ENCODE measurements at places on chromosomes 5 and 9.
A peak's percentile ranks its signal among the peaks of the same experiment; 100 is the strongest.

GRCh38 chr9:98962181-98962560 is 18.5 kb downstream of the COL15A1 start:
- DNase-seq = no peak

GRCh38 chr9:127574072-127574993 is 37.7 kb upstream of the STXBP1 start:
- no peak for DNase-seq

- no peak for DNase-seq
These were observed 182.0 kb downstream of the CCDC192 start for GRCh38 chr5:127885176-127885575.

DNA sequence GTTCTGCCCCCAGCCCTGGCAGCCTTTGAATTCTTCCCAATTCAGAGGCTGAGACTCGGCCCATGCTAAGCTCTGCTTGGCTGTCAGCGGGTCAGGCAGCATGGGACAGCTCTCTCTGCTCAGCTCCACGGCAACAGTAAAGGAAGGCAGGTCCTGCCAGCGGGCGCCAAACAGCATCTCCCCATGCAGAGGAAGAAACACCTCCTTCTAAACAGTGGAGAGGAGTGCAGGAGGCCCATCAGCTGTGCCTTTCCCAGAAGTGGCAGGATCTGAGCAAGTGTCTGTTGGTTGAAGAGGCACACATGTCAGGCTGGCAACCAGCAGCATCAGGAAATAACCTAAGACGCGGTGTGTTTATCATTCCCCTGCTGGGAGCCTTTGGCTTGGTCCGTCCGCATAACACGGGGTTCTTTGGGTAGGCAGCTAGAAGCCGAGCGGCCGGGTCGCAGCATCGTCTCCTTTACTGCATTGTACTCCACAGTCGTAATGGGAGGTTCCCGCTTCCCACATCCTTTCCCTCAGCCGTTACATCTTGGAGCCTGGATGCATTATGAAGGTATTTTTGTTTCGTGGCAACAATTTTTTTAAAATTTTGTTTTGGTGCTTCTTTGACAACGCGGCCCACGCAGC is 42.7 kb upstream of the NCS1 start:
- DNase-seq = no peak

DNA sequence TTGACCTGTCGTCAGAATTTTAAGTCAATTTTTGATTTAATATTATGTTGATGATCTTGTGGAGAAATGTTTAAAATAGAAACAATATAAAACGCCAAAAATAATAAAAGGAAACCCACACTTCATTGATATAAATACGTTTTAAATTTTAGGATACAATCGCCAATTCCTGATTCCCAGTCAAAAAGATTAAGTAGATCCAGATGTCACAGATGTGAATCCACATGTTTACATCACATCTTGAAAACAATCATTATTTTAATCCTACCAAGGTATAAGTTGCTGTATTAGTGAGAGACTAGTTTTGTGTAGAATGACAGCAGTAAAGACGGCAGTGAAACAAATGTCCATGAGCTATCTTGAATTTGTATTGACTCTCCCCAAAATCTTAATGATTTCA is 4.9 kb downstream of the TAS2R1 start:
- no peak for DNase-seq

- DNase-seq = no peak
These were observed 403.2 kb downstream of the KIF4B start for GRCh38 chr5:155416765-155417164.

DNA sequence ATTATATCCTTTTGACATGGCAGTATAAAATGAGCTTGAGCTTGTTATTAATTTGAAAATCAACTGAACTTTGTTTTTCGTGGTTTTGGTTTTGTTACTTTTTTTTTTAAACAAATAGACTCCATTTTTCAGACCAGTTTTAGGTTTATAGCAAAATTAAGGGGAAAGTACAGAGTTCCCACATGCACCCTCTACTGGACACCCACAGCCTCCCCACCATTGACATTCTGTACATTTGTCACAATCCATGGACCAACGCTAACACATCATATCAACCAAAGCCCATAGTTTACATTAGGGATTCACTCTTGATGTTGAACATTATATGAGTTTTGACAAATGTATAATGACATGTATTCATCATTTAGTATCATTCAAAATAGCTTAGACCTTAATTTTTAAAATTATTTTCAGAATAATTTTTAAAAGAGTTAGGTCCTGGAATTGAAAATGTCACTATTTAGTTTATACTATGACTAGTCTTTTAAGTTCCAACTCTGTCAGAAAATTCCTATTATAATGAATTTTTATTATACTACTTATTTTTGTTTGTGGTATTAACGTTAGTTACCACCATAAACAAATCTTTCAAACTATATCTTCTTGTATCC is 35.3 kb upstream of the JMY start:
- peak; percentile 6 for DNase-seq

GRCh38 chr9:110750272-110750671 is 81.7 kb downstream of the MUSK start:
- no peak for DNase-seq

GRCh38 chr9:127942216-127943010 is 4.8 kb upstream of the DPM2 start:
- peak; percentile 56 for DNase-seq

DNA sequence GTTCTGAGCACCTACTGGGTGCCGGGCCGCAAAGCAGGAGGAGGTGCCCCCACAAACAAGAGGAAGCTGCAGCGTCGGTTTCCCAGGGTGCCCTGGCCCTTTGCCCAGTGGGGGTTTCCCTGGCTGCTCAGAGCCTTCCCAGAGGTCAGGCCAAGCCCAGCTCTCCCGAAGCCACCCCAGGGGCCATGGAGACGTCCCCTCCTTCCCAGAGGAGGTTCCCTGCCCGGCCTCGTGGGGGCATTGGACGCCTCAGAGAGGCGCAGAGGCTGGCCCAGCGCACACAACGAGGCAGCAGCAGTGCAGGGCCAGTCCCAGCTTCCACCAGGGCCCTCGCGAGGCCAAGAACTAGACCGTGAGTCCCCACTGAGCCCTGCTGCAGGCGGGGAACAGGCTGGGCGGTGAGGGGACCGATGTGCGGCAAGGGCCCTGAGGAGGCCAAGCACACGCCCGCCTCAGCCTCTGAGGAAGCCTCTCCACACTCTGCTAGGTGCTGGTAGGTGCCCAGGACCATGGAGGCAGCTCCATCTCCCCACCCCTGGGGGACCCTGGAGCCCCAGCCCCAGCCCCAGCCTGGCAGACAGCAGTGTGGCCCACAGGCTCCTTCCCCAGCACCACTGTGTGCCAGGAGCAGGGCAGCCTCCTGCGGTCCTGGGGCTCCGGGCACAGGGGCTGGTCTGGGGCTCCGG is 7.0 kb downstream of the DIPK1B start:
- no peak for DNase-seq

- no peak for DNase-seq
These were observed 4.2 kb upstream of the RASGEF1C start for GRCh38 chr5:180213256-180213600.

DNA sequence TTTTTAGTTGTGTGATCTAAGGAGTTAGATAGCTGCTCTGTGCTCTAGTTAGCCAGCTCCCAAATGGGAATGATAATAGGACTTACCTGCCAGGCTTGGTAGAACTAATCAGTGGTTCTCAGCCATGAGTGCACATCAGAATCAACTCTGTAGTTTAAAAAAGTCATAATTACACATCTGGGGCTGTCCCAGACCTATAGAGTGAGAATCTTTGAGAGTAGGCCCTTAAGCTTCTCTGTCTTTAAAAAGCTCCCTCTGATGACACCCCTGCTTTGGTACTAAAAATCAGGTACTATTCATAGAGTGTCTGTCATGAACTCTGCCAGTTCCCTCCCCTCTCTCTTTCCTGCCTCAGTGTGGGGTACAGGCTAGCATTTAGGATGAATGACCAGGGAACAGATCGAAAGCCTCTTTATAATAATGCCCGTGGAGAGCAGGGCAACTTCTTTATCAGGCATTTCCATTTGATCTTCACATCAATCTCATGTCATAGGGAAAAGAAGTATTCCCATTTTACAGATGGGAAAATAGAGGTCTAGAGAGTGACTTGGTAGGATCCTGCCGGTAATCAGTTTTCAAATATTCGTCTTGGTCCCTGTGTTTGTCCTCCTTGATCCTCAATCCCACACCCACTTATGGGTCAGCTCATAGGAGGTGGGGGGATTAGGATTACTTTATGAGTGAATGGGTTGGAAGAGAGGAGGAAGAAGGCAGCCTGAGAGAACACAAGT is 15.3 kb downstream of the PPARGC1B start:
- DNase-seq = no peak

- DNase-seq = peak; percentile 15
These were observed at the start of gene LRRC70 for GRCh38 chr5:62578540-62578939. LRRC70 (plus strand) TSS chr5:62578819; CDS start chr5:62579439, 620 bp downstream.

DNA sequence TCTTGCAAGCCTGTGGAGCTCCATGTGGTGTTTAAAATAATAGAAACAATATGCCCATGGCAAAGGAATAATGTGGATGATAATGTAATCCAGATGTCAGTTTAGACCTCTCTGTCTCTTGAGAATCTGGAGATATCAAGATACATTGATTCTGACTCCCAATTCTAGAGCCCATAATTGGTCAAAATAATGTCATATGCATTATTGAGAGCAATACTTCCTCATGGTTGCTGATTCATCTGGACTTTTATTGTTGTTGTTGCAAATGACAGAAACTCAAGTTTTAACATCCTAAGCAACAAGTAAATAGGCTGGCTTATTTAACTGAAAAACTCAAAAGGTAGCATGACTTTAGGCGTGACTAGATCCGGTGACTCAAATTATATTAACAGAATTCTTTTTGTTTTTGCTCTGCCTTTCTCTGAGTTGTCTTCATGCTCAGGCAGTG is 152.1 kb downstream of the PCSK1 start:
- DNase-seq = no peak

DNA sequence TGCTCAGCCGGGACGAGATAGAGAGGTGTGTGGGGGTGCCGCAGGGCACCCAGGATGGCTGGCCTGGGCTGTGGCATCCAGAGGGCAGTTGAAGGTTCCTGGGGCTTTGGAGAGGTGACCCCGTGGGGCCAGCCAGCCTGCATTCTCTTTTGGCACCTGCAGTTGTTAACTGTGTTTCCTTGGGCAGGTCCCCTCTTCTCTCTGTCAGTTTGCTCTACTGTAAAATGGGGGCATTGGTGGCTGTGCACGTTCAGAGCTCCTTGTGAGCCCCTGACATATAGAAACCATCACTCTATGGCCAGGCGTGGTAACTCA is 8.5 kb downstream of the ZDHHC12 start:
- DNase-seq = no peak

DNA sequence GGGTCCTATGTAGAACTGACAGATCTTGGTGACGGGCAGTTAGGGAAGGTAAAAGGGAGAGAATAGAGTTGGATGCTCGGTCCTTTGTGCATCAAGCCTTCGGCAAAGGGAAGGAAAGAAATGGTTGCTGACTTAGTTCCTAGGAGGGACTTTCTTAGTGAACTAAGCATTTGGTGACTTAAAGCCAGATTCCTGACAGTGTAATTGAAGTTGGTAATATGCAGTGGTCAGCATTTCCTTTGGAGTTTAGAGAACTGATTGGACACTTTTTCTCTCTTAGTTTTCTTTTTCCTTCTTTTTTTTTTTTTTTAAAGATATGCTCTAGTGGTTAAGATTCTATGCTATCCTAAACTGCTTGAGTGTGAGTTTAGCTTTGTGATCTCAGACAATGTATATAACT is 2.3 kb downstream of the CLTA start:
- no peak for DNase-seq

- DNase-seq = no peak
These were observed 38.8 kb downstream of the PAEP start for GRCh38 chr9:135600296-135600817.

- DNase-seq = no peak
These were observed 56.4 kb upstream of the NEURL1B start for GRCh38 chr5:172584638-172585037.

DNA sequence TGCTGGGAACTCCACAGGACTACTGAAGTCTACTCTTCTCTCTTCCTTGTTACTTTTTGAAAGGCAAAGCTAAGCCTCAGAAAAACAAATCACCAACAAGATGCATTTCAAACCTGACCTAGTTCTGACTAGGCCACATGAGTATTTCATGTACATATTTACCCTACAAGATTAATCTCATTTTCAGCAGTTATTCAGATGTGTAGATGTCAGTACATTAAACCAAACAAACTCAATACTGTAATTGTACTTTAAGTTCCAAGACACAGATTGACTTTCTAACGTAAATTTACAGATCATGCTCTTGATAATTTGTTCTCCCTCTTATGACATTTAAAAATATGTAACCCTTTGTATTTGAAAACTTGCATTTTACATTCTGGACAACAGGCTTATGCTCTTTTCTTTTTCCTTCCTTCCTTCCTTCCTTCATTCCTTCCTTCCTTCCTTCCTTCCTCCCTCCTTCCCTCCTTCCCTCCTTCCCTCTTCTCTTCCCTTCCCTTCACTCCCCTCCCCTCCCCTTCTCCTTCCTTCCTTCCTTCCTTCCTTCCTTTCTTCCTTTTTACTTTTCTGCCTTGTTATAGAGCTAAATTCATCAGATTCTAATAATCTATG is 1653.4 kb downstream of the EFNA5 start:
- DNase-seq = no peak

GRCh38 chr5:57931352-57931751 is 448.7 kb upstream of the ACTBL2 start:
- no peak for DNase-seq

- DNase-seq = no peak
These were observed 41.7 kb upstream of the BARX1 start for GRCh38 chr9:93996863-93997262.

All from GM19239 (cell line).